ENCODE measurements at places on chromosomes 6 and 20.

DNA sequence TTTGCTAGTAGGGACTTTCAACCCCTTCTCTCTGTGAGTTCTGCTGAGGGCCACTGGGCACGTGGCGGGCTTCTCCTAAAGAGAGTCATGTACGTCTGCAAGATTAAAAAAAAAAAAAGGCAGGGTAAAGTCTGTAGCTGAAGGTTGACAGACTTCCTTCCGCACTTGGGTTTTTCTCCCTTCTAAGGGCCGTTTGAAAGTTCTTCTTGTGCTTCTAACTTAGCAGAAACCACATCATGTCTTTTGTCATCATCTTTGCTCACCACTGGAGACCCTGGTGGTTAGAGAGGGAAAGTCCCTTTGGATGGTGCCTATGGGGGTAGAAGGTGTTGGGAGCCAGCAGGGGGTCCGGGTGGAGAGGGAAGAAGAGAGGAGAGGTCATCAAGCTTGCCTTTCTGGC is 31.4 kb downstream of the PRDM1 start:
- DNase-seq, result no peak

DNA sequence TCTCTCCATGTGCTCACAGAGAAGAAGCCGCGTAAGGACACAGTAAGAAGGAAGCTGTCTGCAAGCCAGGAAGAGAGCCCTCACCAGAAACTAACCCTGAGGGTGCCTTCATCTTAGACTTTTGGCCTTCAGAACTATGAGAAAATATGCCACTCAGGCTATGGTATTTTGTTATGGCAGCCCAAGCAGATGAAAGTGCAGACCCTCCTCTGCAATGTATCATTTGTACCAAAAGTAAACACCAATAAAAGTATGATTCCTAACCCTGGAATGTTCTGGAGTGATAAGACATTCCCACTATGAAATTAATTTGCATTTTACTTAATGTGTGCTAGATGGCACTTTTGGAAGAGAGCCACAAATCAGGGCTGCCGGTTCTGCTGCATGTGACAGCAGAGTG is 594.3 kb downstream of the UTRN start:
- DNase-seq, result no peak

GRCh38 chr6:47308552-47309290 is 984 bp downstream of the TNFRSF21 start:
- DNase-seq, result no peak

DNA sequence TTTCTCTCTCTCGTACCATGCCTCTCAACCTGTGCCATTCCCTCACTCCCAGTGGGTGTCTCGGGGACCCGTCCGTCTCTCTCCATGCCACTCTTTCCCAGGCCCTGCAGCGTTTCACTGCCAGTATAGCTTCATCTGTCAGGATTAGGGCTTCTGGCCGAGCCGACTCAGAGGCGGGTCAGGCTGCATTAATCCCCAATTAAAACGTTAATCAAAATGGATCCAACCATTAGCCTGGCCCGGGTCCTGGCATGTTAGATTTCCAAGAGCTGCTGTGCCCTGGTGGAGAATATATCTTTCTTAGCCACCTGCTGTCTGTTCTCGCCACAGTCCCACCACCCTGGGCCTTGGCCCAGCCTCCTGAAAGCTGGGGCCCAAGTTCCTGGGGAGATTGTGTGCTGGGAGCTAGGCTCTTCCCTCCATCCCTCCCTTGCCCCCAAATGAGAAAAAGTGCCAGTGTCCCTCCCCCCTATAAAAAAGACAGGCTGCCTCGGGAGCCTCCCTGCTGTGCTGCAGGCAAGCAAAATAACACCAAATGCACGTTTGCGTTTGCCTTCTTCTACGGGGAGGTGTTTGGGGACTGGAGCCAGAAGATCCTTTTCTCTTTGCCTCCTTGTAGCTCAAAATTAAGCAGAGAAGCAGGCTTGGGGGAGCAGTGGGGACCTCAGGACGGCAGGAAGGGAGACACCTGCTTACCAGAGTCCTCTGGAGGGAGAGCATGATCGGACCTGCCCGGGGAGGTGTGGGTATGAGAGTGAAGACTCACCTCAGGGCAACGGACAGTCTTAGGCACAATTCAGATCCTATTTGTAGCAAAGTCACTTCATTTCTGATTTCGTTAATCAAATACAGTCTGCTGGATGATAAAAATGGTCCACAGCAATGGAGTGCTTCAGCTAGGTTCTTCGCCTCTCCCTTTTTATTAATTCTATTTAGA is 3.0 kb downstream of the KCNG1 start:
- no peak for DNase-seq

GRCh38 chr6:42374018-42374669 is 77.6 kb downstream of the TRERF1 start:
- no peak for DNase-seq

- no peak for DNase-seq
Measured at GRCh38 chr6:143068001-143068400, 7.3 kb downstream of the AIG1 start.
